ENCODE measurements at places on chromosomes 1 and 21.

DNA sequence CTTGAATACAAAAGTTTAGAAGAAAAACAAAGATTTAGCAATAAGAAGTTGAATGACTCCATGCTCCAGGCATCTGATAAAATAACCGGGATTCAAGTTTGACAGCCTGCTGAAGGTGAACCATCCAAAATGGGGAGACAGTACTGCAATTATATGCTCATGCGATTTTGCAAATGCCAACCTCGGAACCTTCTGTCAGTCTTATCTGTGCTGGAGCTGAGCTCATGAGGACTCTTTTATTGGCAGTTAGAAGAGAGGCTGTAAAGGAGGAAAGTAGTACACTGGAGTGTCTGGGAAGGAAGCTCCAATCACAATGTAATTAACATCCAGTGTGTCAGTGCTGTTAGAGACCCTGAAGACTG is 170.0 kb downstream of the GALNT2 start:
- peak; percentile 41 for DNase-seq

GRCh38 chr1:86149591-86149990 is 7.0 kb downstream of the COL24A1 start:
- no peak for DNase-seq

DNA sequence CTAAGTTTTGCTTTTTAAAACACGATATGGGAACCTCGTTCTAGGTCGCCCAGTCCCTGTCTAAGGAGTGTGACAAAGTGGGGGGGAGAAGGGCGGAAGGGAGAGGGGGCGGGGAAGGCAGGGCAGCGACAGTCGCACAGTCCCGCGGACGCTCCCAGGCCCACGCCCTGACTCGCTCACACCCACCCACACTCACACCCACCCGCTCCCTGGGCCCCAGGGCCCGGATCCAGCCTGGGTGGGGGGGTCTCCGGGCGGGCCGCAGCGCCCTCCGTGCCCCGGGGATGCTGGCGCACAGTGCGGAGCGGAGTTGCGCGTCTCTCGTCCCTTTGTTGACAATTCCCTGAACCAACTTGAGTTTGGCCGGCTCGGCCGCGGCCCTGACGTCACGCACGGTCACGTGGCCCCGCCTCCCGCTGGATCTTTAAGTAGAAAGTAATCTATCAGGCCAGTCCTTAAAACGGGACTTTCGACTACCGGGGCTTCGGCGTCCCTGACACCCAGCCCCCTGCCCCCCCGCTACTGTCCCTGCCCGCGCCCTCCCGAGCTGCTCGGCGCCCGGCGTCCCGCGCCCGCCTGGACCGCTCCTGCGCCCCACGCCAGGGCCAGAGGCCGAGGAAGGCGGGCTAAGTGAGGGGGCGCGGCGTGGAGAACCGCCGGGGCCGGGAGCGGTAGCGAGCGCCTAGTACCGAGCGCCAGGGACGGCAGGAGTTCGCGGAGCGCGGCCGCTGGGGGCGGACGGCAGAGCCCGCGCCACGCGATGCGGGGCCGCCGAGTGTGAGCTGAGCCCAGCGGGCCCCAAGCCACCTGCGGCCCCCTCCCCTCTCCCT is at the start of gene FOXD3:
TSS of gene FOXD3 (plus strand) at position 454 of the 830 bp plus-strand sequence. CDS start 492 bp downstream, outside the sequence.
- peak; percentile 9 for DNase-seq

GRCh38 chr1:242870966-242871365 is 346.5 kb upstream of the PLD5 start:
- no peak for DNase-seq

DNA sequence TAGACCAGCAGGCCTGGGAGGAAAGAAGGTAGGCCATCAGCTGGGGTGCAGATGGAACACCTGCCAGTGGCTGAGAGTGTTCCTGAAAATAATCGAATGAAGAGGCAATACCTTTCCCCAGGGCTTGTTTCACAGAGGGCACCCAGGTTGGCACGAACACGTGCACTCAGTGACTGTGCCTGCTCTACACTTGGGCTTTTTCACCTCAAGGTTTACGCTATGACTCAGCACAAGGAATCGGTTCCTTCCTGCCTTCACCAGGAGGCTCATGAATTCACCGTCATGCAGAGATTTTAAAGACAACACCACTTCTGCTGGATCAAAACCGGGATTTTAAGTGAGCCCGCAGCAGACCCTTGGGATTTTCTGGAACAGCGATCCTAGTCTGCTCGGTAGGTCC is 118.5 kb upstream of the ADAR start:
- DNase-seq: no peak

- no peak for DNase-seq
These were observed 12.2 kb downstream of the OR2B11 start for GRCh38 chr1:247445526-247446356.

DNA sequence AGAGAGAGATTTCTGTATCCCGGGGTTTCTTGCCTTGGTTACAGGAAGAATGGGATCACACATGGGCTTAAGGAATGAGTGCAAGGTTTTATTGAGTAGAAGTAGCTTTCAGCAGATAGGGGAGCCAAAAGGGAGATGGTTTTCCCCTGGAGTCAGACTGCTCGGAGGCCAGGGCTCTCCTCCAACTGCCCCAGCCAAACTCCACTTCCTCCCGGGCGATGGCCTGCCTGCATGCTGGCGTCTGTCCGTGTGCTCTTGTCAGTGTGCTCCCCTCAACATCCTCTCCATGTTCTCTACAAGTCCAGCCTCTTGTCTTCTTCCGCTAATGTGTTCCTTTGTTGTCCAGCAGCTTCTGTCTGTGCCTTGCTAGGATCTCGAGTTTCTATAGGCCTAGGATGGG is 421.3 kb upstream of the ADGRL2 start:
- DNase-seq: no peak

DNA sequence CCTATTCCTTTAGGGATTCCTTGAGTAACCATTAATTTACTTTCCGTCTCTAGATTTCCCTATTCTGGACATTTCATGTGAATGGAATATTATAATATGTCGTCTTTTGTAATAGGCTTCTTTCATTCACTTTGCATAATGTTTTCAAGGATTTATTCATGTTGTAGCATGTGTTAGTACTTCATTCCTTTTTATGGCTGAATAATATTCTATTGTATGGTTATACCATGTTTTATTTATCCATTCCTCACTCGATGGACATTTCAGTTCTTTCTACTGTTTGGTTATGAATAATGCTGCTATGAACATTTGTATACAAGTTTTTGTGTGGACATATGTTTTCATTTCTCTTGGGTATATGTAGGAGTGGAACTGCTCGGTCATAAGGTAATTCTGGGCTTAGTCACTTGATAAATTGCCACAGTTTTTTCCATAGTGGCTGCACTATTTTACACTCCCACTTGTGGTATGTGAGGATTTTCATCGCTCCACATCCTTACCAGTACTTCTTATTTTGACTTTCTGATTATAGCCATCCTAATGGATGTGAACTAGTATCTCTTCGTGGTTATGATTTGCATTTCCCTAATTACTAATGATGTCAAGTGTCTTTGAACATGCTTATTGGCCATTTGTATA is 17.7 kb downstream of the PPP2R5A start:
- peak; percentile 80 for DNase-seq

DNA sequence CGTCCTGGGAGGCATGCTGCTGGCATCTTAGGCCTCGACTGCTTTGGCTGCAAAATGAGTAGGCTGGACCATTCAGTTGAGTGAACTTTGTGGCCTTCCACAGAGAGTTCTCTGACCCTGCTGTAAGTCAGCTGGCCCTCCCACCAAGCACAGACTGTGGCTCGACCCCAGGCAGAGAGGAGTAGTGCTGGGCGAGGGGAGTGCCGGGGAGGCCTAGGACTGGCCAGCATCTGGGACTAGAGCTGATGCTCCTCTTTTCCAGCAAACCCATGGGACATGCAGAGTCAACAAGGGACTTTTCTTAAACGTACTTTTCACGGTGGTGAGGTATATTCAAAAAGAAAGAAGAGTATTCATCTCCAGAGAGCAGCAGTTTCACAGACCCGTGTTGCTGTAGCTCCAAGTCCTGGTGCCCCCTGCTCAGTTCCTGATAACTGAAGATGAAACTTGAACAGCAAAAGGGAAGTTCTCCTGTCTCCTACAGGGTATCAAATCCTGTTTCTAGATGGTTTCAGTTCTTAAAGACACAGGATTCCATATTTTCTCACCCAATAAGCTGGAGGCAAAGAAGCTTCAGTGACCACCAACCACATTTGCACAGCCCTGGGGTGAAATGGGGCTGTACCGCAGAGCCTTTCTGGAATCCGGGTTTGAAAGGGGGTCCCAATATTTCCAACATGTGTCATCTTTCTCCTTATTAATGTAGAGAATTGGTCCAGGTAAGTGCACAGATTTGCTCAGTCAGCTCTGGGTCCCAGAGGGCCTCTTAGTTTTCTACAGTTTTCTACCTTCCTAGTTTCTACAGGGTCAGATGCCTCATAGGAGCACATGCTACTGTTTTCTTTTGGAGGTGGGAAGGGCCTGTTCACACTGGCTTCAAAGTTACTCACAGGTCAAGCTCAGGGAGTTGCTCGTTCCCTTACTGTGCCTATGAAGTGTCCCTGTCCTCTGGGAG is 20.9 kb downstream of the BATF3 start:
- DNase-seq: no peak

DNA sequence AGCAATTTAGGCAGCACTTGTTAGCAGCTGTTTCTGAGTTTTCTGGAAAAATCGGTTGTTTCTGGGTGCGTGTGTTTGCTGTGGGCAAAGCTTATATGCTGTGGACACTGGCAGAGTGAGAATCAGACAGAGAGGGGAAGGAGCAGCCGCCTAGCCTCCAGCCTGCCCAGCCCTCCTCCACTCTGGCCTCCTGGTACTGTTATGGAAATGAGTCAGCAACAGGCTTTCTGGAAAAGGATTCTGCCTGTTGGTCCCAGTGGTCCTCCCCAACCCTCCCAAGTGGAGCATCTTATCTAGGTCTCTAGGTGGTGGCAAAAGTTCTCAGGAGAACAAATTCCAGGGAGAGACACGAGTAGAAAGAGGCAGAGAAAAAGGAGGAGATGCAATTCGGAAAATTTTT is 42.2 kb upstream of the GOLT1A start:
- DNase-seq: peak; percentile 56

DNA sequence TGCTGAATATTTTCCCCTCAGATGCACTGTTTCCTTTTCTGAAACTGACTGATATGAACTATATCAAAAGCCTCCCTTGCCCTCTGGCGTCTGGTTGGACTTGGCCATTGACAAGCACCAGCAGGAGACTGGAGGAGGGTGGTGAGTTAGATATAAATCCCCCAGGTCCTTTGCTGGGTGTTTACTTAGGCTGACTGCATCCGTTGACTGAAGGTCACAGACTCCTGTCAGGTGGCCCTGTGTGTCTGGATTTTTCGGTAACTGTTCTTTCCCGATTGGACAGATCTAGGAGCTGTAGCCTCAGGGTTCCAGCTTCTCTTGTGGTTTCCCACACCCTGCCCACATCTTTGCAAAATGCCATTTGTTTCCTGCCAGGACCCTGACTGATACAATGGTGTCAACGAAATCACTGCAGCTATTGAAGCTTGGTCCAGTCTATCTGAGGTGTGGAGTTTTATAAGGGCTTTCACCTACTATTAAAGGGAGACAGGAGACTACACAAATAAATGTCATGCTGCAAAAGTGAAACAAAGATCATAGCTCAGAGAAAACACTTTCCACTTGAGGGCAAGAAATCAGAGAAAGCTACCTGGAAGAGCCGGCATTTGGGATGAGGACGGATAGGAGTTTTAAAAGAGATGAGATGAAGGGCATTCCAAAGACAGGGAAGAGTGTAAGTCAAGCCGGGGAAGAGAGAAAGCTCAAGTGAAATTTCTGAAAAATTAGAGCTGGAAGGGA is 1.5 kb upstream of the MAGI3 start:
- DNase-seq: peak; percentile 65

GRCh38 chr1:6235296-6235677 is 477 bp downstream of the ICMT start:
- no peak for DNase-seq

DNA sequence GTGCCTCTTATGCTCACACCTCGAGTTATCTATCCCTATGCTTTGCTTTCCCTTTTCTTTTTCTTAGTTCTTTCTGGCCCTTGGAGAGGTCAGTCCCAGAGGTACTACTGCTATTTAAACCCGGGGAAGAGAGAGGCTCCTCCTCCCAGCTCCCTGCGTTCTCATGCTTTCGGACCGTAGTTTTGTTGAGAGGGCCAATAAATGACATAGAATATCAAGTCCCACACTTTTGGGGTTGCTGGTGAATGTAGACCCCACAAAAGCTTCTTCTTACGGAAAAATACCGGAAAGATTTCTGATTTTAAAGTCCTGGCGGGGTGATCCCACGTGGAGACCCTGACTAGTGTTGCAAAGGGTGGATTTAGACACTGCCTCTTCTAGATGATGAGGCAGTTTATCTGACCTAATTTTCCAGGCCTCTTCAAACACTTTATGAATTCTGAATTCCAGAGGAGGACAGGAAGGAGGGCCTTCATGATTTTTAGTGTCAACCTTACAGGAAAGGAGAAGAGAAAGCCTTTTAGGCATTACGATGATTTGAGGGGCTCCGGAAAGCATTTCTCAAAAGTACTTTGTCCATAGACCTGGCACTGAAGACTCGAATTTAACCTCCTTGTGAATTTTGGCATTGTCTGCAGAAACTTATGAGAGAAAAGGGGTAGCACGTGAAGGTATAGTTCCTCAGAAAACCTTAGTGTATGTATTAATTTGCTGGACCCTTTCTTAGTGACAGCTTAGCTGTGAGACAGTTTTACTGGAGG is 694 bp downstream of the TMEM167B start:
- peak; percentile 37 for DNase-seq

- DNase-seq: peak; percentile 46
These were observed 119.5 kb downstream of the HMCN1 start for GRCh38 chr1:185853739-185854138.

GRCh38 chr1:93567255-93567918 is 114.2 kb downstream of the BCAR3 start:
- DNase-seq: peak; percentile 96

DNA sequence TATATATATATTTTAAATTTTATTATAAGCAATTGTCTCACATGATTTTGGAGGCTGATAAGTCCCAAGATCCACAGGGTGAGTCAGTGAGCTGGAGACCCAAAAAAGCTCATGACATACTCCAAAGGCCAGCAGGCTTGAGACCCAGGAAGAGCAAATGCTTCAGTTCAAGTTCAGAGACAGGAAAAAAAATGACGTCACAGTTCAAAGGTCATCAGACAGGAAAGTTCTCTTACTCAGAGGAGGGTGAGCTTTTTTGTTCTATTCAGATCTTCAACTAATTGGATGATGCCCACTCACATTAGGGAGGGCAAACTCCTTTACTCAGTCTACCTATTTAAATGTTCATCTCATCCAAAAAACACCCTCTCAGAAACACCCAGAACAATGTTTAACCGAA is 18.2 kb downstream of the RXRG start:
- no peak for DNase-seq

- DNase-seq: peak; percentile 52
These were observed 61.5 kb upstream of the WLS start for GRCh38 chr1:68293609-68294366.

DNA sequence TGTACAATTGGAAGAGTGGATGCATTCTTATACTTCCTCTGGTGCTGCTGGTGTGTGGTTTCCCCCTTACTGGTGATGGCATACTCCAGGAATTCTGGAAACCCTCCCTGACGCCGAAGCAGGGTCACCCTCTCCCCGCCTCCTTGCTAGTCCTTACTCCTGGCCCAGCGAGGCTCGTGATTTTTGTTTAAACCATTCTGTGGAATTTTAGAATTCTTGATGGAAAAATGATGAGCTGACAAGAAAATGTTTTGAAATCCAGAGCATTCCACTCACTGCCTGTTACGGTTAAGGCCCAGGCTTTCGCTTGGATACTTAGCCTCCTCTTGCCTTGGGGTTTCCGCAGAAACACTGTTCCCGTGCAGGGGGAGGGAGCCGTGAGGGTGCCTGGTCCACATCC is 41.1 kb downstream of the IL6R start:
- peak; percentile 91 for DNase-seq

GRCh38 chr21:33032434-33033047 is 6.8 kb downstream of the OLIG2 start:
- DNase-seq: no peak

- DNase-seq: peak; percentile 8
These were observed 10.4 kb upstream of the WNT3A start for GRCh38 chr1:227996187-227996950.

- DNase-seq: peak; percentile 72
These were observed 7.7 kb downstream of the VSIG8 start for GRCh38 chr1:159854693-159855192.

Data from NCI-H226 (cell line).